ENCODE measurements at places on chromosomes 7 and 10.

DNA sequence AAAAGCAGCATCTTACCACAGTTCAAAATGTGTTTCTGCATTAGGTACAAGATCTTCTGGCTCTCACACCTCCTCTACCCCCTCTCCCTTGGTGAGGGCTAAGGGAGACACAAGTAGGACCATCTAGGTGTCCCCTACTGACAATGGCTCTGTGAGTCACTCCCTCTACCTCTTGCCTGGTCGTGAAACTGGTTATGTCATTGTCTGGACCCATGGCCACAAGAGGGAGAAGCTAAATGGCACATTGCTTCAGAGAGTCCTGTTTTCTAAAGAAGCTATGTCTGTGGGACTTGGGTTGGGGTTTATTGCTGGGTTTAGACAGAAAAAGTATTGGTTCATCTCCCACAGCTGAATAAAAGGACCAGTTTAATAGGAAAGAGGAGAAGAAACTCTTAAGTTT is 4.0 kb upstream of the PLXNA4 start:
- DNase-seq = no peak

DNA sequence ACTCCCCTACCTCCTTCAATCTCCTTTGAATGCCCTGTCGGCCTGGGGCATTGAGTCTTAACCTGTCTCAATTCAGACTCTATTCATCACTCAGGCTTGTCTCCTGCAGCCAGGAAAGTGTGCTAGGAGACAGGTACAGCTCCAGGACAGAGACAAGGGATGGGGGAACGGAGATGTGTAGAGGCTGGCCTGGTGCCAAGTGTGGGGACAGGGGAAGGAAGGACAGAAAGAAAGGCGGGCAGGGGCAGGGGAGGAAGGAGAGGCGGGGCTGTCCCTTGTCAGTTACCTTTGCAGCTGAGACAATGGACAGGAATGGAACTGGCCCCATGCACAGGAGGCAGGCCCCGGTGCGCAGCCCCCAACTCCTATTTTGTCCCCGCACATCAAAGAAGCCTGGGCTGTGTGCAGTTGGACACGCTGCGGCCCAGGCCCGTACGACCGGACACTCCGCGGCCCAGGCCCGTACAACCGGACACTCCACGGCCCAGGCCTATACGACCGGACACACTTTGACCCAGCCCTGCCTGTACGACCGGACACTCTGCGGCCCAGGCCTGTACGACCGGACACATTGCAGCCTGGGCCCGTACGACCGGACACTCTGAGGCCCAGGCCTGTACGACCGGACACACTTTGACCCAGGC is 36.9 kb downstream of the CHST15 start:
- no peak for DNase-seq

DNA sequence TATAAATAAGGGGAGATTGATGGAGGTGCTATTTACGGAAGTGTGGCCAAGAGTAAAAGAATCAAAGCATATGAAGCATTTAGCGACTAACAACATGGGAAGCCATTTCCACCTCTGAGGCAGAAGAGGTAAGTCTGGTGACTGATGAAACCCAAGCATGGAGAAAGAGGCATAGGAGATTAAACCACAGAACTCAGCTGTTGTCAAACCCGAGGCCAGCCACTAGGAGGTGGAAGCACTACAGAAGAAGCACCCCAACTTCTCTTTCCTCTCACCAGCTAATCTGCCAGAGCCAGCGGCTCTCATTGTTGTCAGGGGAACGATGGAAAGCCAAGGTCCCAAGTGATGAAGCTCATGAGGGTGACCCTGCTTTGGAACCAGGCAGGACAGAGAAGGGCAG is 19.6 kb upstream of the CNTNAP2 start:
- DNase-seq = no peak

DNA sequence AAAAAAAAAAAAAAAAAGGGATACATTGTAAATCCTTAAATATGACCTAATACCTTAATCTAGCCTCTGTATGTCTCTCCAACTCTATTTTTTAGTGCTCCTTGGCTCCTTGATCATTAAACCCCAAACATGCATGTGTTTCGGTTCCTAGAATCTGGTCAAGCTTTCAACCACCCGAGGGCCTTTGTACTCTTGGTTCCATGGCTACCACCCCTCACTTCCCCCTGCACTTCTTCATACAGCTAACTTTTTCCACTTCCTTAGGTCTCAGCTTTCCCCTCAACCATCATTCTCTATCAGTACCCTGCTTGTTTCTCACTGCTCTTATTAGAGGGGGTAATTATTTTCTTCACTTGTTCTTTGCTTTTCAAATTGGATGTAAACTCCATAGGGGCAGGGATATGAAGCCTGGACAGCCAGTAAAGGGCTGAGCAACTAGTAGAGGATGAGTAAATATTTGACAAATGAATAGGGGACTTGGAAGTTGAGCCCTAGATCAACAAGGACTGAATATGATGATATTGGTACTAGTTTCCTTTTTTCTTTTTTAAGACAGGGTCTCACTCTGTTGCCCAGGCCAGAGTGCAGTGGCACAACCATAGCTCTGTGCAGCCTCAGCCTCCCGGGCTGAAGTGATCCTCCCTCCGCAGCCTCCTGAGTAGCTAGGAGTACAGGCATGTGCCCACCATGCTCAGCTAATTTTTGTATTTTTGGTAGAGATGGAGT is 4.3 kb upstream of the GDI2 start:
- no peak for DNase-seq

DNA sequence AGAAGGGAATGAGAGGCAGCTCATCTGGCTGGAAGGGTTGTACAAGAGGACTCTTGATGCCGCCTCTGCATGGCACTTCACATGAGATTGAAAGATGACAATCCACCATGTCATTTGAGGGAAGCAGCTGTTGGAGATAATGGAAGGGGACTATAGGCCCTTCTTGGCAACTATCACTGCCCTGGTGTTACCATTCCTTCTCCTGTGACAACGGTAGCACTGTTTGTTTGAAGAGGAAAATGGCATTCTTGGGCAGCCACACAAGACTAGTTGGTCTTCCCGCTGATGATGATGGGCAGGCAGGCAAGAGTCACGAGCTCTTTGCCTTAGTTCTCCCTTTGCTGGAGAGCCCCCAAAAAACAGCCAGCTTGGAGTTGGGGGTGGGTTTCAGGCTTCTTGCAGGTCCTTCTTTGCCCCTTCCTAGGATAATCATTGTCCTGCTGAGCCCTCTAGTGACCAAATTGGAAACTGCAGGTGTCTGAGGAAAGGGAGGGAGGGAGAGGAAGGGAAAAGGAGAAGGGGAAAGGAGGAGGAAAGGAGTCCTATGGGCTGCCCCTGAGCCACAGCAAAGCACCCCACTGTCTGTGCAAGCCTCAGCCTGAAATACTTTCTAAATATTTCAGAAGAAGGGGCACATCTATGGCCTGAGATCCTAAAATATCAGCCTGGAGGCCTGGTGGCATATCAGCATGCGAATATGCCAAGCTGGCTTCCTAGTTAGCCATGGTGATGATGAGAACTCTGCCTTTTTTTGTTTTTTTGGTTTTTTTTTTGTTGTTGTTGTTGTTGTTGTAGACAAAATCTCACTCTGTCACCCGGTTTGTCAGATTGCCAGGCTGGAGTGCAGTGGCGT is 165.6 kb upstream of the KMT2E start:
- DNase-seq = peak; percentile 42

- DNase-seq = peak; percentile 20
These were observed 30.0 kb upstream of the TES start for GRCh38 chr7:116180302-116180701.

GRCh38 chr7:108449521-108449920 is 6.7 kb downstream of the NRCAM start:
- DNase-seq = no peak

DNA sequence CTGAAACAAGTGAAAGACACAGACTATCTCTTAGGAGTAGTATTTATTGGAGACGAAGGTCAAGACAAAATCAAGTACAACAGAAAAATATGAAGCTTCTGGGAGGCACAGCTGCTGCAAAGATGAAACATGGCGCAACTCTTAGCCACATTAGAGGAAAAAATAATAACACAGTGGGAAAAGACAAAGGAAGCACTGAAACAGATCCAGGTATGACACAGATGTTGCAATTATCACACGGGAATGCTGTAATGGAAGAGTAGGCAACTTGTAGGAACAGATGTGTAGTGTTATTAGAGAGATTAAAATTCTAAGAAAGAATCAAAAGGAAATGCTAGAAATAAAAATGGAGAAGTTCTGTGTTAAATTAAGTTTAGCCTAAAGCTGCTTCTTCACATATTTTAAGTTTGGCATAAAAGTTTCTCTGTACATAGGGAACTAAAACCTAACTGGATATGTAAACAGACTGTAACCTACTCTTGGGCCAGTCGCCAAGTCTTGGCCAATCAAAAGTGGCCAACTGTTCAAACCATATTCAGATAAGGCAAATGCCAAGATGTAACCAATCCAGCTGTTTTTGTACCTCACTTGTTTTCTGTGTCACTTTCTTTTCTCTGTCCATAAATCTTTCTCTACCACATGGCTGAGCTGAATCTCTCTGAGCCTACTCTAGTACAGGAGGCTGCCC is 1132.0 kb upstream of the LRRTM3 start:
- no peak for DNase-seq

- DNase-seq = no peak
These were observed 70.0 kb downstream of the VOPP1 start for GRCh38 chr7:55502124-55502857.

DNA sequence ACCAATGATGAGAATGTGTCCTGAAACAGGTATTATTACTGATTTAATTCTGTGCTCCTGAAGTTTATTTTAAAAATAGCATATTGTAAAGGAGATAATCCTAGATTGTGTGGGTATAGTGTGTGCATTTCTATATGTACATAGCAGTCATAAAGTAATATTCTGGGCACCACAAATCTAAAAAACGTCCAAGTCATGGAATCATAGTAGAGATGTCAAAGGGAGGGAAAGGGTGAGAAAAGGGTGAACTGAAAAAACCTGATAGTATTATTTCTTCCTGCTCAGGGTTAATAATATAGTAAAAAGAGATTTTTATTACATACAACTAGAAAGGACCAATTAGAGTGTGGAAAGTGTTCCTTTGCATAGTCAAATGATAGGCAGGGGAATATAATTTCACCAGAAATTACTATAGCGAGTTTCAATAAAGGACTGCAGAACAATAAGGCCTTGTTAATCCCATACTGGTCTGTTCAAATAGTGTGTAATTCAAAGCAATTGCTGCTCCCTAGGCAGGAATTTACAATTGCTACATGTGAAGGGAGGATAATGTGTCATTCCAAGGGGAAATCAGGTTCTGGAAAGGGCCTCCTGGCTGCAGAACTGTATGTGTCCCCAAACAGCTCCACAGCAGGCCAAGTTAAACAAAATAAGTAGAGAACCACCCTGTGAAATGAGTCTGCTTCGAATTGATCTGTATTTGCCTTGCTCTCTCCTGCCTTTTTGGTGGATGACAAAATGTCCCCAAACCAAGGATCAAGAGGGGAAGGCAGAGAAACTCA is 42.5 kb upstream of the KMT2E start:
- no peak for DNase-seq

DNA sequence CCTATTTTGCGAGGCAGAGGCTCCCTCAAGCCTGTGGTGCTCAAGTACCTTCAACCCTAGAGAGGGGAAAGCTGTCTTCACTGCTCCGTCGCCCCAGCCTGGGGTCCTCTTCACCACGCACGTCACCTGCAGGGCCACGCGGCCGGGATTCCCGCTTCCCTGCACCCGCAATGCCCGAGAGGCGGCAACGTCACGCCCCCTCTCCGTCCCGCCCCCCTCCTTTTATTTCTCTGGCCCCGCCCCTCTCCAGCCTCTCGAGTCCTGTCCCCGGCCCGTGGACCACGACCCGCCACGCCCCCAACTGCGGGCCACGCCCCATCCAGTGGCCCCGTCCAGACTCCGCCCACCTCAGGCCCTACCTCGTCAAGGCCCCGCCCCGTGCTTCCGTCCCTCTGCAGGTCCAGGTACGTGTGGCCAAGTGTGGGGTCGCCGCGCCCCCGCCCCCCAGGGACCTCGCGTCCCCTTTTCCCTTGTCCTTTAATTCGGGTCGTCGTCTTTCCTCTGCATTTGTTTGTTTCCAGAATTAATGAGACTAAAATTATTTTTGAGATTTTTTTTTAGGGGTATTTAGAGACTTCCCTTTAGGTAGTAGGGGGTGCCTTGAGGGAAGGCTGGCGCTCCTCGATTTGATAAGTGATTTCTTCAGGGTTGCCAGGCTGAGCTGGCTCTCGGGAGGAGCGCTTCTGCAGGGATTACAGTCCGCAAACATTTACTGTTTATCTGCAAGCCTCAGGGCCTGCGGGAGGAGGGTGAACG is 69.8 kb upstream of the BAIAP2L1 start:
- DNase-seq = peak; percentile 1

DNA sequence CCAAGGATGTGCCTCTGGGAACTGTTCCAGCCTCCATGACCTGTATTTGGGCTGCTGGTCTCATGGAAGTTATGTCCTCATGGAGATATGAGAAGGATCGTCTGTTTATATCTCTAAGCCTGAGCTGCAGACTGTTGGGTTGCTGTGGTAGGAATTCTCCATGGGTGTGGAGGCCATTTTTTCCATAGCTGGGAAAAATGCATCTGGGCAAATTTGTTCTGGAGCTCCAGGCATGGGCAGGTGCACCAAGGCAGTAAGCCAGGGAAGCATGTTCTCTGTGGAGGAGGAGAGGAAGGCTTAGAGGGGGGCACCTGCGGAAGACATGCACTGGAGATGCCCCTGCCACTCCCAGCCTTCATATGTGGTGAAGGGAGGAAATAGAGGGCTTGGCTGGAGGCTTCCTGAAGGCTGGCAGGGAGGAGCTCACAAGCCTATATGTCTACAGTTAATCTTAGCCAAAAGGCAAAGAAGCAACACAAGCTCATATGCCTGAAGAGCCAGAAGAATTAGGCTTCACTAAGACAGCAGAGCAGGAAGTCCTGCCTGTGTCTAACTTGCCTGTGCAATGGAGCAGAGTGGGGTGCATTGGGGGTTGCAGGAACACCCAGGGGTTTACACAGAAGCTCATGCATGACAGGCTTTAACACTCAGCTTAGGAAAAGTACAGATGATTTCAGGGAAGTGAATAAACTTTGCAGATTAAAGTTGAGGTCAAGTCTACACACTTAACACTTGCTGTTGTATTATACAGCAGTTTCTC is 35.1 kb upstream of the CXCL12 start:
- DNase-seq = no peak

- no peak for DNase-seq
These were observed 101.4 kb downstream of the GRK5 start for GRCh38 chr10:119308551-119309422.

DNA sequence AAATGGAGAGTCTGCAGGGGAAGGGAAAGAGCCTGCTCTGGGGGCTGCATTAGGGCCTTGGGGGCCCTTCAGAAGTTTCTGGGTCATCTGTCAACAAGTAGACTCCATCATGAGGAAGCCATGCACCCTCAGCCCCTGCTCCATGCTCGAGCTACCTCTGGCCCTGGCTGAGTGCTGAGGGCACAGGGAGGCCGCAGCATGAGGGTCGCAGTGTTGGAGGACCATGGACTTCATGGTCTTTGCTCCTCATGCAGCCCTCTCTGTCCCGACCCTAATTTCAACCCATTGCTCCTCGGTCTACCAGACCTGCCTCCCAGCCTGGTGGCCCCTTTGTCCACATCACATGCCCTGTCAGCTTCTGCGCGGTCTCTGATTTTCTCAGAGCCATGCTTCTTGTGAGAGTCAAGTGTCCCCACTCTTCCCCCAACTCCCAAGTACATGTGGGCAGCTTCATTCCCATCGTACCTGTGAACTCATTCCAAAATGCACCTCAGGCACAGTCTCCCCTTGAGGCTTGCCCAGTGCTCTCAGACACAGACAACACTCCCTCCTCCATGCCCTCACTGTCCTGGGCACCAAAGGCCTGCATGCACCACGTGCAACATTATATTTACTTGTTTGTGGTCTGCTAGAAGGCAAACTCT is 14.7 kb downstream of the ZNF488 start:
- no peak for DNase-seq

GRCh38 chr7:92325858-92326257 is 80.1 kb downstream of the ANKIB1 start:
- no peak for DNase-seq
